Urinary bladder (tissue), 4 donors: ENCODE measurements at places on chromosomes 2 and 18. TPM values are rescaled to one million over a fixed set of nuclear protein-coding genes. Genes with fewer than 3 reads are reported as not detected.

Gene EN1
- polyA plus RNA-seq, result not detected

Gene DSG2
- 10.1 TPM for polyA plus RNA-seq

GRCh38 chr2:190406805-190407204, 1.4 kb upstream of the MFSD6 start:
- DNase-seq, result no peak

DNA sequence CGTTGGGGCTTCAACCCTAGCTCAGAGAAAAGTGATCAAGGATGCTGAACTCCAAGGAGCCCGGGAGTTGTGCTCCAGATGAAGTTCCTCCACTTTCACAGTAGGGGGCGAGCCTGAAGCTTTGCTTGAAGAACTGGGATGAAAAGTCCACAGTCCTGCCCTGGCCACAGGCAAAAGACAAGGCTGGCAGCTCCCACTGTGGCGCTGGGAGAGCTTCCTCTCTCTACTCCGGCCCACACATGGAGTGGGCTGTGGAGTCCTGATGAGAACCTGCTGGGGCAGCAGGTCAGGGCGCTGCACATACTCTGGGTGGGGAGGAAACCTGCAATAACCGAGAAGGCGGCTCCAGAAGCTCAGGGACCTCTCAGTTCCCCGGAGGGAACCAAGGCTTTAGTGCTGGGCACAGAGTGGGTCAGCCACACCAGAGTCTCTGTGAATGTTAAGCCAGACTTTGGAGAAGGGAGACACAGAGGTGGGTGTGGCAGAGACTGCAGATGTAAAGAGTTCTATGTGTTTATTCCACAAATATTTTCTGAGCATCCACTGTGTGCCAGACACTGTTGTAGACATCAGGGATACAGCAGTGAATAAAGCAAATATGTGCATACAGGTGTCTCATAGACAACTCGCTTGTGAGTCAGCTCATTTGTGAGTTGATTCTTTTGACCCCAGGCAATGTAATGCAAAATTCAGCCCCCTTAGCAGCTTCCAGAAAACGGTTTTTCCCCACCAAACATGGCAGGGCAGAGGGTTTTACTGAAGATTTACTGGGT, 48.0 kb upstream of the MRPL33 start:
- DNase-seq, result no peak

DNA sequence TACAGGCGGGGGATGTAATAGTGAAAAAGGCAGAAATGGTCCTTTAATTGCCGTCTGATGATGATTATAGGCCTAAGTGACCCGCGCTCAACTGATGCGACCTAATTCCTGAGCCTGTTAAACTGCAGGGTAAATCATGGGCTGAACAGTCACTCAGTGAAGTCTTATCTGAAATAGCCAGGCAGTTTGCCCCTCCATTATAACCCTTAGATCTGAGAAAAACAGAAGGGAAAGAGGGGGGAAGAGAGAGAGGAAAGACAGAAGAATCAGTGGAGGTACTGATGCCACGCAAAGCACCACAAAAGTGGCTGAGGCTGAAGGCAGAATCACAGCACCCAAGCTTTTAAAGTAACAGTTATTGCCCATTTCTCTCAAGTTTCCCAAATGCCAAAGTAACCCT, 73.1 kb upstream of the DNMT3A start:
- no peak for DNase-seq

GRCh38 chr18:37540424-37541138, 25.0 kb downstream of the CELF4 start:
- DNase-seq, result no peak

- DNase-seq, result no peak
These were observed 98.8 kb downstream of the COBLL1 start for GRCh38 chr2:164742738-164743317.

- DNase-seq, result no peak
These were observed 147.6 kb upstream of the SMAD7 start for GRCh38 chr18:49098386-49098785.
